ENCODE measurements at places on chromosomes 5 and 9.

- DNase-seq, result no peak
Measured at GRCh38 chr5:78751872-78752271, 103.3 kb upstream of the LHFPL2 start.

DNA sequence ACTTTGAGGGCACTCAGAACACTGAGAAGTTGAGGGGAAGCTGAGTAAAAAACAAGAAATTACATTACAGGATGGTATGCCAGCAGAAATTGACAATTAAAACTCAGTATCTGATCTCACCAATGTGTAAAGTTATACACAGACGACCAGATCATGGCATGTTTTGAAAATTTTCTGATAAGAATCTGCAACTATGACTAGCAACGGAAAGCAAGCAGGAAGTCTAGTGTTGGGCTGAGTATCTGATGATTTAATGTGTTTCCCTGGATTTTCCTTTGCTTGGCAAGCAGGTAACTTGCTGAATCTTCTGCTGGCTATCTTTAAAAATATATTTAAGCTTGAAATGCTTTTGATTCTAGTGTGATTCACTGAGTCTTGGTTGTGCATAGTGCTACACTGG lies 5.2 kb upstream of the GCNT4 start:
- no peak for DNase-seq

GRCh38 chr9:89609426-89610006 lies 4.7 kb downstream of the GADD45G start:
- no peak for DNase-seq

GRCh38 chr5:102554728-102555127 lies 55.9 kb upstream of the SLCO6A1 start:
- DNase-seq, result no peak

GRCh38 chr5:114332925-114333324 lies 28.9 kb upstream of the KCNN2 start:
- DNase-seq, result no peak

DNA sequence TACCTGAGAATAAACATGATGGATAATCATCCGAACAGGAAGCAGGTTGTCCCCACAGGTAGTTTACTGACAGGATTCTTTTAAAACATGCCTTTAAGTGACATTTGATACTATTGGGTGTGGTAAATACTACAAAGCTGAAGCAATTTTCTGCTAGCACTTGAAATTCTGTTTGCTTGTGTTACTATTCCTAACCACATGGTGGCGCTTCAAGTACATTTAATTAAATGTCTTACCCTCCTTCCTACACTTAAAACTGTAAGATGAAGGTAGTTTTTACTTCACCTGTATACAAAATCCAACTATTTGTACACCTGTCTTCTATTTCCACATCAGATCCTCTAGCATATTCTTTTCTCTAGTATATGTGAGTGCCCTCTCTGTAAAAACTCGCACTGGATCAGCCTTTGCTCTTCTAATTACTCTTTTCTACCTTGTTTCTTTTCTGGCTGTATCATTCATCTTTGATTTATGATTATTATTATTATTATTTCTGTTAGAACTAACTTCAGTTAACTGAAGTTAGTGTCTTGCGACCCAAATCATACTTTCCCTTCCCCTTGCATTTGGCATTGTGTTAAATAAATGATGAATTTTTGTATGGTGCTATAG lies 18.4 kb downstream of the SLC25A46 start:
- no peak for DNase-seq

- DNase-seq, result no peak
Measured at GRCh38 chr9:19457693-19458009, 48.8 kb downstream of the ACER2 start.

GRCh38 chr5:136425921-136426320 lies 60.6 kb upstream of the TRPC7 start:
- no peak for DNase-seq

GRCh38 chr9:37293664-37294524 lies 128.6 kb upstream of the GRHPR start:
- no peak for DNase-seq

- DNase-seq, result no peak
Measured at GRCh38 chr5:37208883-37209797, 40.0 kb downstream of the CPLANE1 start.

DNA sequence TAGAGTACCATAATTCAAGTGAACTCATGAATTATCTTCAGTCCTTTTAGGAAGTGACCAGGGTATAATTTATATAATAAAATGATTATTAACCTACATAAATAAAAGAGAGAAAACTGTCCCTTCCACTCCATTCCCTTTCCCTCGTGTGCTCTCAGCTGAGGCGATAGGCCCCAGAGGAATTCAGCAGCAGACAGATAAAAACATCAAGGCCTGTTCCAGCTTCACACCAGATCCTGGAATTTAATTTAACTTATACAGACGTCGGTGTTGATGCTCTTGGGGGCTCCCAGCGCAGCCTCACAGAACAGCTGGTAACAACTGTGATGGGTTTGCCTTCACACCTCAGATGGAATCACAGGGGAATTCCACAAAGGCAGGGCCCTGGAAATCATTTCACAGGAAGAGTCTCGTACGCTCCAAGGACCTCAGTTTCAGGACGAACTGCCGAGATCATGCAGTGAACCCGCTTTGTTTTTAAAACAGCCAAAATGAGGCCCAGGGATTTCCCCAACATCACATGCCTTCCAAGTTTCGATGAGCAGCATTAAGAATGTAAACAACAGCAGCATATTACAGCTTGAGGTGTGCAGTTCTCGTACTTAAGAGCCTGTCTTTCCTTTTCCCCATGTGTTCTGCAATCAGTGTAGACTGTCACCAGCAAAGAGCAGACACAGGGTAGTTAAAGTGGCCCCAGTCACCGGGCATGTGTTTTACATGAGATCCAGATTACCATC lies 73.6 kb upstream of the ALDH1B1 start:
- no peak for DNase-seq

DNA sequence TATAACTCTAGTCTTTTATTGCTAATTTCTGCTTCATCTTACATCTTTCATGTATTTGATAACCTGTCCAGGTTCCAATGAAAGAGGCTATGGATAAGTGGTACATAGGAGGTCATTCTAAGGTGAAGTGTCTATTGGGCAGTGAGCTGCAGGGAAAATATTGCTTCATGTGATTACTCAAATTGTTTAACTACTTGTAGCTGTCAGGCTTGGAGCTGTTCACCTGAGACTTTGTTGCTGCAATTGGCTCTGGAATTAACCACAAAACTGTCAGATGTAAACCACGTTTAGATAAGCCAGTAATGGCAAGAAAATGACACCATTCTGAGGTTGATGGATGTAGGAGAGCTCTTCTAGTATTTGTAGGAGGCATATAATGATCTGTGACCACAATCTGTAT lies 26.0 kb downstream of the ADAMTSL1 start:
- no peak for DNase-seq

GRCh38 chr5:17356551-17356950 lies 139.1 kb downstream of the BASP1 start:
- no peak for DNase-seq

GRCh38 chr5:61657010-61657409 lies 325.0 kb downstream of the ZSWIM6 start:
- no peak for DNase-seq

- DNase-seq, result no peak
Measured at GRCh38 chr5:104977529-104977928, 1414.9 kb upstream of the NUDT12 start.

DNA sequence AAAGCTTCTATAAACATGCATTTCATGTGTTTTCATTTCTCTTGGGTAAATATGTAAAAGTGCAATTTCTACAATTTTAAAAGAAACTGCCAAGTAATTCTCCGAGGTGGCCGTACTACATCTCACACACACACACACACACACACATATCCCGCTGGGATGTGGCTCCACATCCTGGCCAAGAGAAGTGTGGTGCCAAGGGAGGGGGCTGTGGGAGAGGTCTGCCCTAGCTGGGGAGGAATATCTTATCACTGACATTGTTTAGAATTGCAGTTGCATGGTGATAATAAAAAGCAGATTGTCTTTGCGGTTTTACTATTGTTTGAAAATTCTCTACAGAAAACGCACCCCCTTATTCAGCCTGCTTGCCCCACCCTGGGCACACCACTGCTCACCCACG lies 558.4 kb downstream of the BNC2 start:
- no peak for DNase-seq

DNA sequence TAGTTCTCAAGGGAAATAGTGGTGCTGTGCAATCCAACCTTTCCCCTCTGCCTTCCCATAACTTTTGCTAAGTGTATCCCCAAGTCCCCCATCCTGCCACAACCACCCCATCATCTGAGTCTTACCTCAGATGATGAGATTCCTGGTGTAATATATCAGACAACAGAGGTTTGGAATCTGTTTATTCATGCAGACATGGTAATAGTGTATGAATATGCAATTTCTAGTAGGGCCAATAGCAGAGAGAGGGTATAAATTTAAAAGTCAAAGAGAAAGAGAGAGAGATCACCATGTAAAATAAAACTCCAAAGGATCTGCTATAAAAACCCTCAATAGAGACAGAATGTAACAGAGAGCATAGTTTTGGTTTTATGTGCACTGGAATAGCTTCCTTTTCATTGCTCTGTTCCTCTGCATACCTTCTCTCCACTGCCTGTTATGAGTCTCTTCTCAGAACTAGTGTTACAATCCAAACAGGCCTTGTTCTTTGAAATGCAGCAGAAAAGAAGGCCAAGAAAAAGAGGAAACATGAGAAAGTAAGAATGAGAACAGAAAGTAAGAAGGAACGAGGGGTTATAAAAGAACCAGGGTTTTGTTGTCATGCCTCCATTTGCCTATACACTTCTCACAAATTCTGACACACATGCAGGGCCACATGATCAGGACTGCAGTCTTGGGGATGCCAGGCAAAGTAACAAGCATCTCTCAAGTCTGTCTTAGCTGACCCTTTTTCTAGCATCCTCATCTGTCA lies 278.0 kb downstream of the CETN3 start:
- DNase-seq, result no peak

DNA sequence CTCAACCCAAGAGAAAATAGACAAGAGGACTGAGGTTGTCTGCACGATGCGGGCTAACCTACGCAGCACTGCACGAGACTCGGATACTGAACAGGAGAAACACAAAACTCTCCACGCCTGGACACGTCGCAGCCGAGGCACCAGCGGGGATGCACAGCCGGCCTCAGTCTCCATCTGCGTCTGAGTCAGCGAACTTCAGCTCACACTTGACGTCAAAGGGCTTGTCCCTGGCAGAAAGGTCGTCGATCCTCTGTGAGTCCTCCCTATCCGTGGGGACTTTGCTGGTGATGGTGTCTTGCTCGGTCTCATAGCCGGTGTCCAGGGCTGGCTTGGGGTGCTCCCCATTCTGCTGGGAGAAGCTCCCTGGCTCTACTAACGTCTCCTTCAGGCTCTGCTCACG lies 60.2 kb downstream of the SECISBP2 start:
- no peak for DNase-seq

DNA sequence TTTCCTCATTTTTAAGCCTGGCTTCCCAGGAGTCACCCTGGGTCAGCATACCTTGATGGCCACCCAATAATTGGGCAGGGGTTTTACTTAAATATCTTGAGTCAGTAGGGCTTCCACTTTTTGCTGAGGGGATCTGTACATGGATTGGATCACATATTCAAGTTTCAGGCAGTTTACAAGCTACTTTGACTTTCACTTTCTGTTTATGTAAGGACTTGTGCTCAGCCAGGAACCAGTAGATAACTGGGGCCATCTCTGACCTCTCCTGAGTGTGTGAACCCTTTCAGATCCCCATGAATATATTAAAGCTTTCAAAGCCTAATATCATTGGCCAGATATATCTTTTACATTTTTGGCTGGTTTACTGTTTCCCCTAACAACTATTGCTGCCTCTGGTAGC lies 45.1 kb downstream of the SLCO6A1 start:
- DNase-seq, result no peak

DNA sequence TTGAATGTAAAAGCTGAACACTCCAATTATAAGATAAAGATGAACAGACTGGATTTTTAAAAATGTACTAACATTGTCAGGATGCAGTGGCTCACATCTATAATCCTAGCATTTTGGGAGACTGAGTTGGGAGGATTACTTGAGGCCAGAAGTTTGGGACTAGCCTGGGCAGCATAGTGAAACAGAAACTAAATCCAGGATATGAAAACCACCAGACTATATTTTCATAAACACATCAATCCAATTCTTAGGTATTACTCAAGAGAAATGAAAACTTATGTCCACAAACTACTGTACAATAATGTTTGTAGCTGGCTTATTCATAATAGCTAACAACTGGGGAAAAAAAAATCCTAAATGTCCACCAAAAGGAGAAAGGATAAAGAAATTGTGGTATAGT lies 26.8 kb upstream of the NAA35 start:
- DNase-seq, result no peak

GRCh38 chr5:87385802-87386201 lies 26.9 kb downstream of the CCNH start:
- no peak for DNase-seq

DNA sequence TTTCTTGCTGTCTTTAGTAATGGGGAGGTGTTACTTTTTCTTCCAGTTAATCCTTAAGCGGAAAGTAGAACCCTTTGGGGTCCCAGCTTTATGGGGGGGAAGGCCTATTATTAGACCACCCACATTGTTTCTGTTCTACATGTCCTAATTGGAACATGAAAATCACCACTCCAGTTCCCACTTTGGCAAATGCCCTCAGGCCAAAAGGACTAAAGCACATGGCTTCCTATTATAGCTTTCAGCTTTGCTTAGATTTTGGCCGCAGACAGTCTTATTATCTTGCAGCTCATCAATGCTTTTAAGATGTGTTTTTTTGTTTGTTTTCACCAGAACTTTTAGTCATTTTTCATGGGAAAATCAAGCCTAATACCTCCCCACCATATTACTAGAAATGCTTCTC lies 296.8 kb upstream of the ANKH start:
- no peak for DNase-seq

DNA sequence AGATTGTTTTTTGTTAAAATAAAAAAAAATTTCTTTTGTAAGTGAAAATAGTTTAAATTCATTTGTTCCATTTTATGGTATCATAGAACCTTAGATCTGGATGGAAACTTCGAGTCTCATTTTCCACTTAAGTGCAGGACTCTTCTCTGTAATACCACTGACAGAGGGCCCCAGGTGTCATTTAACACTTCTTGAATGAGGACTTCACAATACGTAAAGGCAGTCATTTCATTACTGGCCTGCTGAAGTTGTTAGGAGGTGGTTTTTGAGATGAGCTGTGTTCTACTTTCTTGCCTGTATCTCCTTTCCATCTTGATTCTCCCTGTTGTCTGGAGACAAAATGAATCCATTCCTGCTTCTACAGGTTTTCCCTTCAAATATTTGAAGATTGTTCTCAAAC lies 455.3 kb downstream of the DMRT2 start:
- no peak for DNase-seq

DNA sequence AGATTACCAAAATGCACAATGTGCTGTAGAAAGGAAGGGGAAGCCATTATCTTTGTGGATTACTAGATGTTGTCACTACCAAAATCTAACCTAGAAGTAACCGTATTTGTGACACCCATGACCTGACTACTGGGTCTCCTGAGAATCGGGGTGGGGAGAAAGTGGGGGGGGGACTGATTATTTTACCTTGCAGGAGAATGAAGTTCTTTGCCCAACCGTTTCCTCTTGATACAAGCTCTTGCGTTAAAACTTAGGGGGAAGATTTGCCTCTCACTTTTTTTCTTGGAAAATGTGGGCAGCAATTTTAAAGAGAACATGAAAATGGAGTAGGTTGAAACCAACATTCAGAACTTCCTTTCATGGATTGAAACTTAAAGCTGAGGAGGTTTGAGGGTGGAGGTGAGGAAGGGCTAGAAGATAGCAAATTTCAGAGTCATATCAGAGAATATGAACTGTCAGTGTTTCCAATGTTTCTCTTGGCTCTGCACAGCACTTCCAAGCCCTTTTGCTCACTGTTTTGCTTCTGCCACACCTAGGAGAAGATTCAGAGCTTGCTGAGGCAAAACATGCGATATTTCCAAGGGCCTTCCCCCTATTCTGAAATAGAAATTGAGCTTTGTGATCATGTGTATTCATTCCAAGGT lies 280.8 kb downstream of the AOPEP start:
- DNase-seq, result no peak

All from AG09309 (cell line).